Stimulated activated CD8-positive, alpha-beta memory T cell treated with anti-CD3 and anti-CD28 coated beads, Interleukin-12 subunit alpha, Interleukin-12 subunit beta, amount 100 ng/mL, for 4 hours (primary cell): ENCODE measurements at places on chromosomes 6 and 20.

DNA sequence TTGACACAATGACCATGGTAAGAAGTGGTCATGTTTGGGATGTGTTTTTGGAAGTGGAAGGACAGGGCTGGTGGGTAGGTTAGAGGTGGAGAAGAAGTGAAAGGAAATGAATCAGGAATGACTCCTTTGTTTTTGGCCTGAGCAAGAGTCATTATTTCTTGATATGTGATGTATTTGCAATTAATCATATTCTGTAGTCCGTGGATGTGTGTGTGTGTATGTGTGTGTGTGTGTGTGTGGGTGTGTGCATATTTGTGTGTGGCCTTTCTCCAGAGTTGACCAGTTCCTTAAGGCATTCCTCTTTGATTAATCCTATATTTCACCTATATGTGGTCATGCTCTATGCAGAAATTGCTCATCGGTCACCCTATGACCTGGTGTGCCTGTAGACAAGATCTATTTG, 130.7 kb downstream of the UTRN start:
- no peak for DNase-seq

DNA sequence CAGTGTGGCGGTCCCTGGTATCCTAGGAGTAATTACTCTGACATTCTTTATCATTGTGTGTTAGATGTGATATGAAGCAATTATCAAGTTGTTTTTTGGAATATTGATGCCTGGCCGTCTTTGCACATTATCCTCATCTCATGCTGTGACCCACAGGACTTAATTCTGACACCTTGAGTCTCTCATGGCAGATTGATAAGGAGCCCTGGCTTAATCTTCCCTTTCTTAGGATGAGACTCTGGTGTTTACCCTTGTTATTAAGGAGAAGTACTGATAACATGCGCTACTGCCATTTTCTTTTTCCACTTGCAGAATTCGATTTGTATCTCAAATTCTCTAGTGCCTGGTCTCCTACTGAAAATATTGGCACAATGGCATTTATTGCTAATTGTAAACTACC, 980.2 kb downstream of the KIF16B start:
- DNase-seq, result no peak

GRCh38 chr20:36313476-36313875, 7.3 kb downstream of the DLGAP4 start:
- DNase-seq, result no peak

DNA sequence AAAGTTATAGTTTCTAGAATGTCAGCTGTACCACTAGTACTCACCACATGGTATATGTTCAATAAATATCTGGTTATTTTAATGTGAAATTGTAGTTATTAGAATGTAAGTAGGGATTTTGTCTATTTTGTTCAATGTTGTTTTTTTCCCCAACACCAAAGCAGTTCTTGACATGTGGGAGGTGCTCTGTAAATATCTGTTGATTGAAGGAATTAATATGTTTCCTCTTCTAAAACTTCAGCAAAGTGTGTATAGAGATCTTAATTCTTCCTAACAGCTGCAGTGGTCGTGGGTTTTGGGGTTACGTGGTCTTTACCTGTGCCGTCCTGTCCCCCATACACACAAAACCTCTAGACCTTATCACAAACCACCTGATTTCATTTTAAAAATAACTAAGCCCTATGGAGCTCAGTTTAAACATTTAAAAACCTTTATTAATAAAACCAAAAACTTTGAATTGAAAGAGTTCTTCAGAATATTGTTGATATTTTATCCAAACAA, 471.9 kb upstream of the SOX4 start:
- no peak for DNase-seq

- DNase-seq, result no peak
Measured at GRCh38 chr6:138310821-138311220, 66.9 kb upstream of the SMIM28 start.

- DNase-seq, result no peak
Measured at GRCh38 chr6:14621518-14621917, 503.9 kb downstream of the CD83 start.

DNA sequence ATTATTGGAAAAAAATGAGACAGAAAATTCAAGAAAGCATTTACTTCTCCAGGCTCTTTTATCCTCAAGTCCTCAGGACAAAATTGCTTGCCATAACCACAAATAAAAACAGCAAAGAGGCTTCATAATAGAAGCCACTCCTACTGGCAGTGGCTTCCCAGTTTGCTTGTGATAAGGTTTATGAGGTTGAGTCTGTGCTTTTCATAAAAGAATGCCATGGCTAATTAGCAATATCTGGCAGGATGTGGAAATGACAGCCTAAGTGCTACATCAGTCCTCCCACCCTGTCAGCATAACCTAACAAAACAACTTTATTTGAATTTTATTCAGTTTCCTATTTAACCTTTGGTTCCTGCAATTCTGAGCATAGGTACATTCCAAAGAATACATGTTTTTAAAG, 80.9 kb upstream of the HTR1E start:
- DNase-seq, result no peak

DNA sequence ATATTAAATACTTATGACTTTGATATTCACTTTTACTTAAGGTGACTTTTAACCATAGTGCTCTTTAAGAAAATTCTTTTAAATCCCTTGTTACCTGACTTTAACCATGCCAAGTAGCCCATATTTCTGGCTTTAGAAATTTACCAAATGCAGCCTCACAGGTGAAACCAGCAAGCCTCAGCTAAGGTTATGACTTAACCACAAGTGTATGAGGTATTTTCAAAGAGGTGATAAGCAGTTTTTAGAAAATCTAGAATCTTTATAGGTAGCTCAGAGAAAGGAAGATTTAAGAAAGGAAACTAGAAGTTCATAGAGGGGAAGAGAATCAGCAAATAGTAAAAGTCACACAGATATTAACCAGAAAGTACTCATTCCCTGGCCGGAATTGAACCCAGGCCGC, 661.9 kb upstream of the GJE1 start:
- DNase-seq, result no peak

GRCh38 chr6:69019832-69020231, 384.8 kb downstream of the ADGRB3 start:
- DNase-seq, result no peak

GRCh38 chr6:41536795-41537758, 9.1 kb upstream of the FOXP4 start:
- DNase-seq, result no peak

DNA sequence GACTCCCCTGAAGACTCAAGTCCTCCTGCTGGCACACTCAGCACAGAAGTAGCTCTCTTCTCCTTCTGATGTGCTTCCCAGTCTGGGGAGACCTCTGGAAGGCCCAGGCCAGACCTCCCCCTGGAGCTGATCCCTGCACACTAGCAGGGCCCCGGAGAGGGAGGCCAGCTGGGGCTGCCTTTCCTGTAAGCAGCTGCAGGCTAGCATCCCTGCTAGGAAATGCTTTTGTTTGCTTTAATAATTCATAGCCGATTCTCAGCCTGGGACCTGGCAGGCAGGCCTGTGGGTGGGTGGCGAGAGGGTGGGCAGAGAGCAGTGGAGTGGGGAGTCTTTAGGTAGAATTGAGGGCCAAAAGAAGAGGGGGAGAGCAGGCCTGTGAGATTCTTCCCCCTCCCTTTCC, 5.2 kb downstream of the EBF4 start:
- no peak for DNase-seq

- DNase-seq, result no peak
Measured at GRCh38 chr20:18284805-18285533, 3.4 kb upstream of the ZNF133 start.

DNA sequence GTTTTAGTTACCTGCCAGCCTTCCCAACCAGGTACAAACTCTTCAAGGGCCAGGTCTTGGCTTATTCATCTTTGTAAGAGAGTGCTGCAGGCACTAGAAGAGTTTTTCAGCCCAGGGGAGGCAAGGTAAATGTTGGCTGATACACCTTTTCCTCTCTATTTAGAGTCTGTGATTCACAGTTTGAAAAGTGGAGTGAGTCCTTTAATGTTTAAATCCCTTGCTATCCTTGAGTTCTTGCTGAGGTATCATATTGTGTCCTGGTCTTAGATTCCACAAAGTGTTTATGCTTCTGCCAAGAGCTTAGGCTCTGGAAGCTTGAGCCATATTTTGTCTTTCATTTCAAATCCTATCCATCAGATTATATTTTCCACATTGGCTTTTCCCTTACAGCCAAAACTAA, 52.8 kb upstream of the CITED2 start:
- DNase-seq, result no peak

- DNase-seq, result no peak
Measured at GRCh38 chr6:17928514-17929430, 58.7 kb downstream of the KIF13A start.

- no peak for DNase-seq
Measured at GRCh38 chr20:61761453-61762166, 304.1 kb downstream of the TAF4 start.

DNA sequence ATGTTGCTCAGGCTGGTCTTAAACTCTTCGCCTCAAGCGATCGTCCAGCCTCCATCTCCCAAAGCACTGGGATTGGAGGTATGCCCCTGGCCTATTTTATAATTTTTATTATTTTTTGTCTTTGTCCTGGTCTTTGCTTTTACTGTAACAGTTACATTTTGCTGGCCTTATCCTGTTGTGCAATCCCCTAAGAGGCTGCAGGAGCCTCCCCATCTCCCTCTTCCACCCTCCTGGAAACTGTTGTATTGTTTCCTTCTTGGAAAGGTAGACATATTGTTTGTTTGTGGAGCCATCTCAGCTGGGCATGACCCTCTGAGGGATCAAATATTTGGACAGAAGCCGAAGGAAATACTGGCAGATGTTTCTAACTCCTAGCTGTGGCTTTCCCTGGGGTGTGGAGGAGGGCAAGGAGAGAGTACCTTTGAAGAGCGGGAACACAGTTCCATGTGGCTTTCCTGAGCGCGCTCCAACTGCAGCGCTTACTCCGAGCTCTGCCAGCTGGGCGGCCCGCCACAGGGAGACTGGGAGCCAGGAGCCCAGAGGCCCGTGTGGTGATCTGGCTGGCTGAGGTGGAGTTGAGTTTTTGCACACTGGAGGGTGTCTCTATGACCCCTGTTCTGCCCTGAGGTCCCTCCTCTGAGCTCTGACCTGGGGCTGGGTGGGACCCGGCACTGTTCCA, 4.9 kb downstream of the MAPK13 start:
- no peak for DNase-seq

GRCh38 chr6:148957752-148958151, 210.9 kb downstream of the UST start:
- no peak for DNase-seq

GRCh38 chr20:35502352-35502751, 27.1 kb downstream of the C20orf173 start:
- no peak for DNase-seq

- DNase-seq, result no peak
Measured at GRCh38 chr20:51275826-51276225, 252.9 kb upstream of the KCNG1 start.

DNA sequence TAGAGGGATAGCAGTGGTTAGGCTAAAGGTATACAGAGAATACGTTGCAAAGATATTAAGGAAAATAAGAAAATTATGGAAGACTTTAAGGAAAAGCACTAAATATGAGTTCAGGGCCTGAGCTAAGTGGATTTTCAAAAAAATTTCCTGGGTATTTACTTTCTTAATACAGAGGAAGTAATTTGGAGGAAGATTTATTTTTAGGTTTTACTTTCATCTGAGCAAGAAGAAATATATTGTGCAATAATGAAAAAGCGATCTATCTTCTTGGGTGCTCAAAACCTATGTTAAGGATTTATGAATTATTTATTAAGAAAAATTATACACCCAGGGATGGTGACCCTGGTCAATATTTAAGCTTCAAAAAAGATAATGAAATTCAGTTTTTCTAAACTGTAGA, 224.7 kb downstream of the PLCB1 start:
- no peak for DNase-seq

- DNase-seq, result no peak
Measured at GRCh38 chr20:59696476-59696875, 92.1 kb downstream of the PHACTR3 start.

DNA sequence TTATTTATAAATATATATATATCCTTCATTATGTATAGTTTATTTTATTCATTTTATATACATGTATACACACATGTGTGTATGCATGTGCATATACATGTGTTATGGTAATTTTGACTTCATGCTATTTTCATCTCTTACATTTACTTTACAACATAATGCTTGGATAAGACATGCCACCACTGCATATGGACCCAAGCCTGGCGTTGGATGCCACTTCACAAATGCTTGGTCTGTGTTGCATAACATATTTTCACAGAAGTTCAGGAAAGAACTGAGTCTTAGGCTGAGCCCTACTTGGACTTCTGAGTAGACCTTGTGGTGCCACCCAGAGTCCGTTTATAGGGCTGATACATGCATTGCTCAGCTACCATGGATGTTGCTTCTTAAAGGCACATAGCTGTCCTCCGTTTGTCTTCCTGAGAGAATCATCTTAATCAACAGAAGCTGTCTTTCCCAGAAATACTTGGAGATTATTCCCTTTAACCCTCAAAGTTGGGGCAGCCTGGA, 337.8 kb downstream of the BTBD3 start:
- DNase-seq, result no peak

GRCh38 chr20:53905019-53905819, 165.2 kb downstream of the BCAS1 start:
- DNase-seq, result no peak

DNA sequence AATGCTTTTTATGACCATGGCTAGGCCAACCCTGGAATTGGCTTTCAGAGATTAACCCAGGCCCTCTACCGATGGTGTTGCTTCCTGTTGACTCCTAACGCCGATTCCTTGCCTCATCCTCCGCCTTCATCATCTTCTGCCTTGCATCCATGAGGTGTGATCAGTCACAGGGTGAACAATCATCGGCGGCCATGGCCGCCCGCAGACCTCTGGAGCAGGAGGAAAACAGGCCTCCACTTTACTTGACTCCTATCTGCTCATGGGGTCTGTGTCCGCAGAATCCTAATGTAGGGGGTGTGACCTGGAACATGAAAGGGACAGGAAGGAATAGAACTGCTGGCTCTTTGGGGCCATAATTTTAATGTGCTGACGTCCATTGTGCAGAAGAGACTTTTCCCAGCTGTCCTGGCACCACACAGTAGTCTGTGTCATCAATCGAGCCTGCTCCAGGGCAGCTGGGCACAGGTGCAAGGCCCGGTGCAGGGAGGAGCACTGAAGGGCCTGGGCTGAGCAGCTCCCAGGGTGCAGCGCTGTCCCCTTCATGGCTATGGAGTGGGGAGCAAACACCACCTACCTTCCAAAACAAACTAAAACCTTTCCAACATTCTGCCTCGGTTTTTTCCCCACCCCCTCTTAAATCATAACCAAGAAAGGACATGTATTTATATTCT, 8.0 kb downstream of the SLC22A3 start:
- DNase-seq, result no peak

DNA sequence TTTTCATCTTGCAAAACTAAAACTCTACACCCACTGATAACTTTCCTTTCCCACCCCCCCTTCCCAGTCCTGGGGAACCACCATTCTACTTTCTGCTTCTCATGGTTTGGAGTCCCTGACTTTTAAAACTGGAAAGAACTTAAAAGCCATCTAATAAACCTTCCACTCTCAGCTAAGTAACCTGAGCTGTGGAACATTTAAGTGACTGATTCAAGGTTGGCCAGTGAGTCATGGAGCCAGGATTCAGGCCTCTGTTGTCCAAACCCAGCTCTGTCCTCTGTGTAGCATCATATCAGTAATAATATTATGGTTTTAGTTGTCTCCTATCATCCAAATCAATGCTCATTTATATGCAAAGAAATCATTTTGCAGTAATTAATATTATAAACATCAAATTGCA, 176.0 kb upstream of the NT5E start:
- DNase-seq, result no peak
